Stimulated activated CD8-positive, alpha-beta memory T cell treated with anti-CD3 and anti-CD28 coated beads, Interleukin-4, amount 100 ng/mL, for 1 hour (primary cell): ENCODE measurements at places on chromosomes 4 and X.

GRCh38 chr4:158015241-158015640 lies 157.6 kb downstream of the GASK1B start:
- no peak for DNase-seq

DNA sequence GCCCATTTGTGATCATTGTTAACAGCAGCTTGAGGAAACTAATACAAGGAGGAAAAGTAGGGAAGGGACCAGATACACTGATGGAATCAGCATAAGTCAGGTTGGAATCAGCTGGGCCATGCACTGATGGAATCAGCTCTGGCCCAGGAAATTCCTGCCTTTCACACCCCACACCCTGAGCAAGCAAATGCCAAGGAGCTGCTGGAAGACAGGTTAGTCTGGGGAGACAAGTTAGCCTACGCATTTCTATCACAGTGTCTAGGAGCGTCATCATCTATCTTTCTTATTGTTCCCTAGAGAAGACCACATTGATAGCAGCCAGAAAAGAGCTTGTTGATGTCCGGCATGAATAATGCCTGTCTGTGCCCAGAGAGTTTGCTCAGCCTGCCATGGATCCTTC lies 16.2 kb upstream of the CEP135 start:
- no peak for DNase-seq

- no peak for DNase-seq
These were observed at the start of gene SLITRK4 for GRCh38 chrX:143635915-143636314. Gene SLITRK4 (minus strand): TSS chrX:143636101. CDS start chrX:143631108, 4,993 bp downstream.

DNA sequence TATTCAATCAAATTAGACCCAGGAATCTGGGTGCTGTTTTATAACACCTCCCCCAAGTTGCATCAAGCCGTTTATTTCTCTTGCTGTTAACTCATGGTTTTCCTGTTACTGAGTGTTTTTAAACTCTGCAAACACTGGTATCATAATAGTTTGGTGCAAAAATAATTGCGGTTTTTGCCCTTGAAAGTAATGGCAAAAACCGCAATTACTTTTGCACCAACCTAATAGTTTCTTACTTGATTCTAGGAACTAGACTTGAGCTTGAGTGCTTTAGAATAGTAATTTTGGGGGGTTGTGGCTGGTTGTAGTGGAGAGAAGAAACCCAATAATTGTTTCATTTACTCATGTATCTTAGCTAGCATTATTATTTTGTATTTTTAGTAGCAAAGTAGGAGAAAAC lies 156.6 kb downstream of the FHIP1A start:
- DNase-seq = no peak

- DNase-seq = no peak
These were observed 6.2 kb downstream of the PRR32 start for GRCh38 chrX:126825566-126826193.

DNA sequence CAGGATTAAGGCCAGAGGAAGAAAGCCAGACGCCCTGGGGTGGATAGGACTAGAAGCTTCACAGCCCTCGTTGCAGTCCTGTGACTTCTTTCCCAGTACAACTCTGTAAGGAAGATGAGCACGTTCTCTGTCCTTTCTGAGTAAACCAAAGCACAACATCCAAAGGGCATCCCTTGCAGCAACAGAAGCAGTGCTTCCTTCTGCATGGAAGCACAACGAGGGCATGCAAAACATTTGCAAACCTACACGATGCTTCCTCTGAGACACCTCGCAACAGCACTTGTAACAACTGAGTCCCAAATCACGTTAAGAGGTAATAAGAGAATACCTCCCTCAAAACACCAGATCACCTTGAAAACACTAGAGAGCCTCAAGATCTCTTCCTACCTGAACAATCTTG lies 335.7 kb upstream of the RASGEF1B start:
- no peak for DNase-seq

- no peak for DNase-seq
These were observed 85.1 kb downstream of the SORBS2 start for GRCh38 chr4:185726931-185727330.

DNA sequence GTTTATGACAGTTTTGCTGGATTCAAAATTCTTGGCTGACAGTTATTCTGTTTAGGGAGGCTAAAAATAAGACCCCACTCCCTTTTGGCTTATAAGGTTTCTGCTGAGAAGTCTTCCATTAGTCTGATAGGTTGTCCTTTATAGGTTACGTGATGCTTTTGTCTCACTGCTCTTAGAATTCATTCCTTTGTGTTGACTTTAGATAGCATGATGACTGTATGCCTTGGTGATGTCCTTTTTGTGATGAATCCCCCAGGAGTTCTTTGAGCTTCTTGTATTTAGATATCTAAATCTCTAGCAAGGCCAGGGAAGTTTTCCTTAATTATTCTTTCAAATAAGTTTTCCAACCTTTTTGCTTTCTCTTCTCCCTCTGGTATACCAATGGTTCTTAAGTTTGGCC lies 36.4 kb downstream of the DCLK2 start:
- no peak for DNase-seq

DNA sequence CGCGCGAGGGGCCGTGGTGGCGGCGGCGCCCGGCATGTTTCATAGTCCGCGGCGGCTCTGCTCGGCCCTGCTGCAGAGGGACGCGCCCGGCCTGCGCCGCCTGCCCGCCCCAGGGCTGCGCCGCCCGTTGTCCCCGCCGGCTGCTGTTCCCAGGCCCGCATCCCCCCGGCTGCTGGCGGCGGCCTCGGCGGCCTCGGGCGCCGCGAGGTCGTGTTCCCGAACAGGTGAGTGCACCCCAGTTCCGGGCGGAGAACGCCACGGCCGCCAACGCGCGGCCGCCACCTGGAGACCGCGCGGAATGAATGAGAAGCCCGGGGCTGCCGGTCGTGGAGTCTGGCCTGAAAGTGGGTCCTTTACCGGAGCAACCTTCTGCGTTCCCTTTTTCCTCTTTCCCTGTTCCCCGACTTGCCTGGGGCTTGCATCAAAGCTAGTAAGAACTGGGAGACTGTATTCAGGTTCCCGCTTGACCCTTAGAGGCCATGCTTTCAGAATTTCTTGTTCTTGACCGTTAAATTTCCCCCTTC lies 429 bp downstream of the NOCT start:
- DNase-seq = no peak

DNA sequence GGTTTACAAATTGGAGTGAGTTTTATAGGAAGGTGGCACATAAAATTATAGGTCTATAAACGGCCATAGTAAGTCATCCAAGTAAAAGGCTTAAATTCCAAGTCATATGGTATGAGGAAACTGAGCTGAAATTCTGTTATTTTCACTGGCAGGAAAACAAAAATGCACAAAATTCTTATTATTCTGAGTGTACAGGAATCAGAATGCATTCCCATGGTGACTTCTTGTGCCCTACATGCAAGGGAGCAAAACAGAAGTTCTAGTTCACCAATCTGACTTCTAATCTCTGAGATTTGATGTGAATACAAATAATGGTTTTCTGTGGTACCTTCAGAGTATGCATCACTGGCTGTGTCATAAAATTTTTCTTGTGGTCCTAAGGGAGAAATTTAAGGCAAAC lies 102.9 kb downstream of the CLCN4 start:
- no peak for DNase-seq

- no peak for DNase-seq
These were observed 17.0 kb downstream of the HELT start for GRCh38 chr4:185035284-185035683.

- no peak for DNase-seq
These were observed 55.1 kb downstream of the DMD start for GRCh38 chrX:33156152-33156726.
